ENCODE measurements at places on chromosomes 16 and 17. TPM values are rescaled to one million over a fixed set of nuclear protein-coding genes. Genes with fewer than 3 reads are reported as not detected.

- no peak for DNase-seq
Measured at GRCh38 chr16:89257757-89258465, 40.4 kb downstream of the ZNF778 start.

DNA sequence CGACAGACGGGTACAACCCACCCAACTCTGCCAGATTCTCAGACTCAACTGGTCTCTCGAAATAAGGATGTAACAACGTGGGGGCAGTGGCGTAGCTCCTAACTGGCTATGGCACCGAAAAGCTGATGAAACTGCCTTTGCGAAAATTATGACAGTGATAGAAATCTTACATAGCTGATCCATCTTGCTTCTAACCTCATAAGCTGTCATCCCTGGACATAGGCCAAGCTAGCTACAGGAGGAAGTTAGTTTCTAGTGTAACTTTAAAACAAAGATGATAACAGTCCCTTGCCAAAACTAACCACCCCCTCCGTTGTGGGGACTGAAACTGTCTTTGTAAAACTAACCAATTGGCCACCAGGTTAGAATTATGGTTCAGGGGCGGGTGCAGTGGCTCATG lies 220.1 kb downstream of the SLC39A11 start:
- DNase-seq = no peak

DNA sequence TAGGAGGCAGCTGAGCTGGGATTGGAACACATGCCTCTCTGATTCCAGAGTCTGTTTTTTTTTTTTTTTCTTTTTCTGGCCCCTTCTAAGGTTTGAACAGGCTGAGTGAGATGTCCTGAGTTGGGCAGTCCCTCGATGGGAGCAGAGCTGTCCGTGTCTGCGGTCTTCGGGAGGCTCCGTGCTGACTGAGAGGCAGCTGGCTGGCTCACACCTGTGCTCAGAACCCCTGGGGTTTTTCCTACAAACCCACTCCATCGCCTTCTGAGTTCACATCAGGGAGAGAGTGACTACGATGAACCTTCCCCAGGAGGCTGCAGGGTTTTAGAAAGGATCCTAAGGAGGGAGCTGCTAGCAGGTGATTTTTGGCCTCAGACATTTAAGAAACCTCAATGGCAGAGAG lies 92.5 kb downstream of the IRF8 start:
- no peak for DNase-seq

- no peak for DNase-seq
Measured at GRCh38 chr17:74558882-74559519, 8.3 kb downstream of the CD300H start.

PYDC1 gene
- not detected for total RNA-seq

GRCh38 chr16:10180771-10181163 lies 1.5 kb downstream of the GRIN2A start:
- no peak for DNase-seq

DNA sequence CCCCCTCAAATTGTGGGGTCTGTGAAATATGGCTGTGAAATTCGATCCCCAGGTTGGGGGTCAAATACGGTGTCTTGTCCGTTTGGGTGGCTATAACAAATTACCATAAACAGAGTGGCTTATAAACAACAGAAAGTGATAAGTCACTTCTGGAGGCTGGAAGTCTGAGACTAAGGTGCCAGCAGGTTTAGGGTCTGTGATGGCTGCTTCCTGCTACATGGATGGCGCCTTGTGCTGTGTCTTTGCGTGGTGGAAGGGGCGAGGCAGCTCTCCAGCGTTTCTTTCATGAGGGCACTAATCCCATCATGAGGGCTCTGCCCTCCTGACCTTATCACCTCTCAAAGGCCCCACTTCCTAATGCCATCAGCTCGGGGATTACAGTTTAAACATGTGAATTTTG lies 120.0 kb downstream of the IRF8 start:
- no peak for DNase-seq

- DNase-seq = no peak
Measured at GRCh38 chr17:76032073-76032779, 5.1 kb upstream of the EVPL start.

GRCh38 chr16:85296859-85297660 lies 184.8 kb upstream of the CIBAR2 start:
- DNase-seq = peak; percentile 68

GRCh38 chr17:43967251-43967875 lies 13.6 kb upstream of the PYY start:
- DNase-seq = no peak

DNA sequence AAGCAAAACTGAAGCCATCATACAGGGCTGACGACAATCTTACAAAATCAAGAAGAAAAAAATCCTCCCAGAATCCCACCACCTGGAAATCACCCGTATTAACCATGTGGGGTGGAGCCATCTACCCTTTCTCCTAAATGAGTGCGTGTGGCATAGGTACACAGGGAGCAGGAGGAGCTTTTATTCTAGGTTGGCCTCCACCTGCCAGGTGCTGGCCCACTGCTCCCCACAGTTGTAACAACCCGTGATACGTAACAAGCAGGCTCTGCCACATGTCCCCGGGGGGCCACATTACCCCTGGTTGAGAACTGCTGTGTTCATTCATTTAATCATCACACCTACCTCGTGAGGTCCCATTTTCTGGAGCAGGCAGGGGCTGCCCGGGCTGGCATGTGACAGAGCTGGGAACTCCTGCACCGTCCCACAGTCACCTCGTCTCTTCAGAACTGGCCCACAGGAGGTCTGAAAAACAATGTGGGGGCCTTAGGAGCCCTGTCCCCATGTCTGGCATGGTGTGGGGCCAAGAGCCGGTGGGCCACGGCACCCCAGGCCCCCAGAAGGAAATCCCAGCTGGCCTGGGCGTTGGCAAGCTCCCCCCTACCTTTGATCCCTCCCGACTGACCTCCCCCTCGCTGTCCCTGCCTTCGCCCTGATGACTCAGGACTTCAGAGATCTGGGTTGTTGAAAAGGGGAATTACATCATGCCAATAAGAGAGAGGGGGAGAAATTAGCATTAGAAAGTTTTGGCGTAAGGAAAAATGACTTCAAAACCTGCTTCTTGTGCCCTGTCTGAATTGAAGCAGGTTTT lies 12.9 kb downstream of the CMIP start:
- DNase-seq = no peak

SREBF1 gene
- 220 TPM for total RNA-seq

- DNase-seq = no peak
Measured at GRCh38 chr16:80056324-80056723, 455.8 kb upstream of the MAF start.

GRCh38 chr17:14458724-14459123 lies 157.8 kb downstream of the HS3ST3B1 start:
- DNase-seq = no peak

DNA sequence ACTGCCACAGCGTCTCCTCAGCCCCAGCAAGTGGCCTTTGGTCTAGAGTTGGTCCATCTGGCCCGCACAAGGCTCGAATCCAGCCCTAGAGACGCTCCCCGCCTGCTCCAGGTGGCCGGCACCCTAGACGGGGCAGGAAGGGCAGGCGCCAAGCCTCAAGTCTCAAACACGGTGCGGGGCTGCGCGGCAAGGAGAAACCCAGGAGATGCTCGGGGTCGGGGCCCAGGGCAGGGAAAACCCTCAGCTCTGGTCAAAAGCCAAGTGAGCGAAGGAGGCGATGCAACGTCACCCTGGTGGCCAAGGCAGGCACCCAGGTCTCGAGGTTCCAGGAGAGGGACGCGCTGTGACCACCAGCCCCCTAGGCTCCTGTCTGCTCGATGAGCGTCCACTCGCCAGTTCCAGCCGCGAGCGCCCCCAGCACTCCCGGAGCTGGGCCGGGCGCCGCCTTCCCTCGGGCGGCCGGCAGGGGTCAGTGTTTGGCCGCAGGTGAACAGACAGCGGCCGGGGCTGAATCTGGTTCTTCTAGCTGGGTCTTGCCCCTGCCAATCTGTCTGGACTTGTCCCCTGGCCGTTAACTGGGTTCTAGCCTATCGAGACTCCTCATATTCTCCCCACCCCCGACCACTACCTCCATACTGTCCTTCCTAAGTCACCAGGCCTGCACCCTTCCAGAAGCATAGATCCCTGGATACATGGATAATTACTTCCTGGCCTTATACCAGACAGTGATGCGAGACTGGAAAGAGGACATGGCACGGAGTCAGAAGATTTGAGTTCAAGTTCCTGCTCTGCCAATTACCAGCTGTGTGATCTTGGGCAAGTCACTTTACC lies 44.0 kb downstream of the PRAC1 start:
- DNase-seq = peak; percentile 67

TM4SF5 gene
- total RNA-seq = 79.0 TPM

DNA sequence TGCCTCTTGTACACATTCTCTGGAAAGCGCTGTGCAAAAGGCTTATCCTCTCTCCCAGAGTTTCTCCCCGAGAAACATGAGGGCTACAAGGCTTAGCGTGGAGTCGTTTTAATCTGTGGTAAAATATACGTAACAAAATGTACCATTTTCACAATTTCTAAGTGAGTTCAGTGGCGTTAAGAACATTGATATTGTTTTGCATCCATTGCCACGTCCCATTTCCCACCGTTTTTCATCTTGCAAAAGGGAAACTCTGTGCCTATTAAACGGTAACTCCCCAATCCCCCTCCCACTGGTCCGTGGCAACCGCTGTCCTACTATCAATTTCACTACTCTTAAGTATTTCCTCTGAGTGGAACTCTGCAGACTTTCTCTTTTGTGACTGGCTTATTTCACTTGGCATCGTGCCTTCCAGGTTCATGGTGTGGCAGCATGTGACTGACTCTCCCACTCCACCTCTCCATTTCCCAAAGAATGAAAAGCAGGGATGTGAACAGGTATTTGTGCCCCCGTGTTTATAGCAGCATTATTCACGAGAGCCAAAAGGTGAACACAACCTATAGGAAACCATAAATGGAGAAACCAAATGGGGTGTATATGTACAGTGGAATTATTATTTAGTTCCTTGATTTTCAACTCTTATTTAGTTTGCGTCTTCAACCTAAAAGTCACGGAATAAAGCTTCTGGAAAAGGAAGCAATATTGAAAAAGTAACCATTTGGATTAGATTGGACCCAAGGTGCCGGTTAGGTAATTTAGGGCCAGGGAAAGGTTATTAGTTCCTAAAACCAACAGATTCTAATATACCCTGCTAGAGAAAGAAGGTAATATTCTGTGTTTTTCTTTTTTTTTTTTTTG lies 1.1 kb upstream of the USP32 start:
- DNase-seq = peak; percentile 56

GRCh38 chr16:8594149-8594666 lies 3.9 kb upstream of the TMEM114 start:
- DNase-seq = no peak

GRCh38 chr16:30748634-30749445 lies 615 bp downstream of the PHKG2 start:
- peak; percentile 65 for DNase-seq

- no peak for DNase-seq
Measured at GRCh38 chr16:53755026-53755910, 51.3 kb downstream of the FTO start.

PRRT2 gene
- 0.33 TPM for total RNA-seq

DNA sequence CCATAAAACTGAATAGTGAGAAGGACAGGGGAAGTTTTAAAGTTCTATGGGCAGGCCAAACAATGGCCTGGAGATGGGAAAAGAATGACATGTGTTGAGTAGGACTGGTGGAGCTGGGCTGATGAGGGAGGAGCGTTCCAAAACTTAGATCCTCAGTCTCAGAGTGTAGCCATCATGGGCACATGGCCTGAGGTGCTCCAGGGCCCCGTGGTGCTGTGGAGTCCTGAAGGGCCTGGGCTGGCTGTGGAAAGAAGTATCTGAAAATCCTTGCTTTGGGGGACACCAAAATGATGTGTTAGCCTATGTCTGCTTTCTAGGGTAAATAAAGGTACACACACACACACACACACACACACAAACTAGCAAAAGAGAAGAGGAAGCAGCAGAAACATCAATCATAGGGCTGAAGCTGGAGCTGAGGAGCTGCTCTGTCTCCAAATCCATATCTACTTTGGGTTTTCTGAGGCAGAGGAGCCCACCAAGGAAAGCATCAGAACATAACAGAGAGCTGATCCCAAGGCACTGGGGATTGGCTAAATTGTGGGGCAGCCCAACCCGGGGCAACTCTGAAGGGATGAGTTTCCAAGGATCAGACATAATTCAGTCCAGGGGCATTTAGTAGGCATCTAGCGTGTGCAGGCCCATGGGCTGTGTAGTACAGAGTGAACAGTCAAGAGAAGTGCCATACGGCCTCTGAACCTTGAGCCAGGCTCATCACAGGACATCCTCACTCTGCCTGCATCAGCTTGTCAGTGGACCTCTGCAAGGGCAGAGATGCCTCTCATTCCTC lies 85.2 kb downstream of the C16orf78 start:
- DNase-seq = peak; percentile 21

CD300LB gene
- 0.08 TPM for total RNA-seq

NGFR gene
- total RNA-seq = 14.0 TPM

TERF2IP gene
- total RNA-seq = 18.5 TPM

DNA sequence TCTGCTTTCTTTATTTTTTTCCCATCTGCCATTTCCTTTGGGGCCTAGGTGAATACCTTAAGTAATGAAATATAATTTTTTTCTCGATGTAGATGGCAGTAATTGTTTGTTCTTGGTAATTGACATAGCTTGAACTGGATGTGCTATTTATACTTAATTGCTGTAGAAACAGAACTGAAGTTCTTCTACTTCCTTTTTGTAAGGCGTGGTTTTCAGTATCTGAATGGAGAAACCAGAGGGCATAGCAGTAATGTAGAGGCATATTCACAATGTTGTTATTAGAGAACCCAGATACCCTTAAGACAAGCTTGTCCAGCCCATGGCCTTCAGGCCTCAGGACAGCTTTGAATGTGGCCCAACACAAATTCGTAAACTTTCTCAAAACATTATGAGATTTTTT lies 16.4 kb downstream of the ATP6V0A1 start:
- DNase-seq = no peak

DNA sequence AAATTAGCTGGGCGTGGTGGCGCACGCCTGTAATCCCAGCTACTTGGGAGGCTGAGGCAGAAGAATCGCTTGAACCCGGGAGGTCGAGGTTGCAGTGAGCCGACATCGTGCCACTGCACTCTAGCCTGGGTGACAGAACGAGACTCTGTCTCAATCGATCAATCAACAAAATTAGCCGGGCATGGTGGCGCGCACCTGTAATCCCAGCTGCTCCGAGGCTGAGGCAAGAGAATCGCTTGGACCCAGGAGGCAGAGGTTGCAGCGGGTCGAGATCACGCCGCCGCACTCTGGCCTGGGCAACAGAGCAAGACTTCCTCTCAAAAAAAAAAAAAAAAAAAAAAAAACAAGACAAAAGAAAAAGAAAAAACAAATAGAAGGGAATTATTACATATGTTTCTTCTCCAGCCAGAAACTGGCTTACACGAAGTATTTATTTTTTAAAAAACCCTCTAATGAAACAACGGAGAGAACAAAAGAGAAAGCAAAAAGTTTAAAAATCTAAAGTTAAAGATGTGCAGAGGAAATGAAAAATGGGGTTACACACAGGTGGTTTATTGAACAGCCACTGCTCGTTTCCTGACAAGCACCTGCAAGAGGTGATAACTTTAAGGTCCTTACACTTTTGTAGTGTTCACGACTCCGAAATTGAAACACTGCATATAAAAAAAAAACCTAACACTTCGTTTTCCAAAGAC lies 1.4 kb downstream of the SYNRG start:
- DNase-seq = no peak

Measured in left lobe of liver (tissue), 2 donors.